ENCODE measurements at places on chromosomes 11 and 22.
A peak's percentile ranks its signal among the peaks of the same experiment; 100 is the strongest.

- no peak for DNase-seq
These were observed 32.9 kb downstream of the LIMK2 start for GRCh38 chr22:31244943-31245451.

GRCh38 chr11:69992943-69993694 is 85.0 kb upstream of the ANO1 start:
- no peak for DNase-seq

- DNase-seq: peak; percentile 68
These were observed 16.6 kb downstream of the IL10RA start for GRCh38 chr11:118002541-118003423.

DNA sequence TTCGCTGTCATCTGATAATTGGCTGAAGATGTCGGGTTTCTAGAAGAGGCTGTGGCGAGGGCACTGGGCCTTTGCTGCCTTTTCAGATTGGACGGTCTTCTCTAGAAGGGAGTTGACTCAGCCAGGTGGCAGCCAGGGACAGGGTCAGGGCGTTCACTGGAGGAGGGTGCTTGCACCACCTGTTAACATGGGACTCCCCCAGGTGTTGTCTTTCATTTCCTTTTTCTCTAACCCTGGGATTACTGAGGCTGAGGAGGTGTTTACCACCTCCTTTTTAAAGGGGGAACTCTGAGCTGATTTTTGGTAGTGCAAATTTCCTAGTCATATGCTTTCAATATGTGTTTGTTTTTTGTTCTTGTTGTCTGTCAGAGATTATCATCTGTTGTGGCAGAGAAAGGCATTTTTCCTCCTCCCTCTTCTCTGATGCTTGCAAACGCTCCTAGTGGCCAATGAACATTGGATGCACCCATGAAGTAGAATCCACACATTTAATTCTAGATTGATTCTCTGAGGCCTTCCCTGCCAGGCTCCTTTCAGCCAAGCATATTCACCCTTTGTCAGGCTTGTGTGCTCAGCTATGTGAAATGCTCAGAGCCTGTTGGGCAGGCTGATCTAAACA is 54.1 kb downstream of the LDLRAD3 start:
- no peak for DNase-seq

DNA sequence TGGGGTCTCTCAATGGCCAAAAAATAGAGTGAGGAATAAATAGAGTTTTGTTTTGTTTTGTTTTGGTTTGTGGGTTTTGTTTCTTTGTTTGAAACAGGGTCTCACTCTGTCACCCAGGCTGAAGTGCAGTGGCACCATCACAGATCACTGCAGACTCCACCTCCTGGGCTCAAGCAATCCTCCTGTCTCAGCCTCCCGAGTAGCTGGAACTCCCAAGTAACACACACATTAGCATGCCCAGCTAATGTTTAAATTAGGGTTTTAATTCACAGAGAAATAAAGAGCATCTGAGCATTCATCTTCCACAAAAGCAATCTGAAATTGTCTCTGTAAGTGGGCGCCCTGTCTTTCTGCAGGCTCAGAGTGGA is 9.2 kb upstream of the IFITM3 start:
- no peak for DNase-seq

- peak; percentile 52 for DNase-seq
These were observed 43.4 kb downstream of the CPT1A start for GRCh38 chr11:68798221-68798813.

GRCh38 chr11:132653237-132653636 is 879.1 kb downstream of the OPCML start:
- DNase-seq: no peak

DNA sequence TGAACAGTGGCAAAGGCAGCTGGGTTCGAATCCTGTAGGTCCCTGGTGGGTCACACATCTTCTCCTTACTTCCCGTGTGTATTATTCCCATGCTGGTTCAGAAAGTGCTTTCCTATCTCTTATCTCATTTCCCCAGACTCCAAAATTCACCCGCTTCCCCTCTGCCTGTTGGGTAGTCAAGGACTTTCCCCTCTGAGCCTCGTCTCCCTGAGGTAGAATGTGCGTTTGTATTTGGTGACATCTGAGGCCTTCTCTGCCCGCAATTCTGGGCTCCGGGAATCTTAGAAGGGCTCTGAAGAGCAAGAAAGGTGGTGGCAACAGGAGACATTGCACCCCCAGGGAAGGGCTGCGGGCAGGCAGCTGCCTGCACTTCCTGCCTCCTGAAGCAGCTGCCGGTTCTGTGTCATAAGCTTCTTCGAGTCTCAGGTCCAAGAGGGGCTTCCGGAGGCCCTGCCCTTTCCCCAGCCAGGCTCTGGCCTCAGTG is 5.9 kb downstream of the LRRC32 start:
- peak; percentile 68 for DNase-seq

GRCh38 chr11:111098091-111098490 is 147.4 kb upstream of the POU2AF2 start:
- DNase-seq: no peak

GRCh38 chr22:30704978-30705377 is 10.3 kb downstream of the OSBP2 start:
- no peak for DNase-seq

DNA sequence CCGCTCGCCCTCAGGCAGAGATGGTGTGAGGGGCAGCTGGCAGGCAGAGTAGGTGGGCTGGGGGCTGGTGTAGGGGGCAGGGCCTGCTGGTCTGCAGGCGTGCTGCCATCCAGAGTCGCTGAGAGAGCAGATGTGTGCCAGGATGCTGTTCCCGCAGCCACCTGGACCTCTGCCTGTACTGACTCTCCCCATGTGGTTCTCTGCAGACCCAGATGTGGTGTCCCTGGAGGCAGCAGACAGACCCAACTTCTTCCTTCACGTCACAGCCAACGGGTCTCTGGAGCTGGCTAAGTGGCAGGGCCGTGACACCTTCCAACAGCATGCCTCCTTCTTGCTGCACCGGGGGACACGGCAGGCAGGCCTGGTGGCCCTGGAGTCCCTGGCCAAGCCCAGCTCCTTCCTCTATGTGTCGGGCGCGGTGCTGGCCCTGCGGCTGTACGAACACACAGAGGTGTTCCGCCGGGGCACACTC is 58.6 kb downstream of the OTOG start:
- no peak for DNase-seq

DNA sequence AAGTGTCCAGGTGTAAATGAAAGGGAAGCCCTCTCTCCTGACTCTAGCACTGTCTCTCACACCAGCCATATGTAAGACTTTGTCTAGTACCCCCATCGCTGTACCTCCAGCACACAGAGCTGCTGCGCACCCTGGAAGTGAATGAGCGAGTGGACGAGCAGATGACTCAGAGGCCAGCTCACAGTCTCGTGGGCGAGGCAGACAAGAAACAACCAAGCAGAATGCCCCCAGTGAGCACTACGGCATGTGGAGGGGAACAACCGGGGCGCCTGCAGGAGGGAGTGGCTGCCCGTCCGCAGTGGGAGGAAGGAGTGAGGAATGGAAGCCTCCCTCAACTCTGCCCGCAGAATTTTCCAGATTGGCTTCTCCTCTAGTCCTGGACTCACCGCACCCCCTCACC is 46.4 kb downstream of the MCM5 start:
- no peak for DNase-seq

GRCh38 chr11:123073343-123074057 is 11.6 kb upstream of the HSPA8 start:
- DNase-seq: no peak

- DNase-seq: peak; percentile 40
These were observed 163.4 kb upstream of the NCAM1 start for GRCh38 chr11:112797648-112798293.

- DNase-seq: no peak
These were observed 2.2 kb upstream of the DDX10 start for GRCh38 chr11:108662700-108663099.

- no peak for DNase-seq
These were observed 27.6 kb downstream of the POU2AF1 start for GRCh38 chr11:111351374-111352055.

DNA sequence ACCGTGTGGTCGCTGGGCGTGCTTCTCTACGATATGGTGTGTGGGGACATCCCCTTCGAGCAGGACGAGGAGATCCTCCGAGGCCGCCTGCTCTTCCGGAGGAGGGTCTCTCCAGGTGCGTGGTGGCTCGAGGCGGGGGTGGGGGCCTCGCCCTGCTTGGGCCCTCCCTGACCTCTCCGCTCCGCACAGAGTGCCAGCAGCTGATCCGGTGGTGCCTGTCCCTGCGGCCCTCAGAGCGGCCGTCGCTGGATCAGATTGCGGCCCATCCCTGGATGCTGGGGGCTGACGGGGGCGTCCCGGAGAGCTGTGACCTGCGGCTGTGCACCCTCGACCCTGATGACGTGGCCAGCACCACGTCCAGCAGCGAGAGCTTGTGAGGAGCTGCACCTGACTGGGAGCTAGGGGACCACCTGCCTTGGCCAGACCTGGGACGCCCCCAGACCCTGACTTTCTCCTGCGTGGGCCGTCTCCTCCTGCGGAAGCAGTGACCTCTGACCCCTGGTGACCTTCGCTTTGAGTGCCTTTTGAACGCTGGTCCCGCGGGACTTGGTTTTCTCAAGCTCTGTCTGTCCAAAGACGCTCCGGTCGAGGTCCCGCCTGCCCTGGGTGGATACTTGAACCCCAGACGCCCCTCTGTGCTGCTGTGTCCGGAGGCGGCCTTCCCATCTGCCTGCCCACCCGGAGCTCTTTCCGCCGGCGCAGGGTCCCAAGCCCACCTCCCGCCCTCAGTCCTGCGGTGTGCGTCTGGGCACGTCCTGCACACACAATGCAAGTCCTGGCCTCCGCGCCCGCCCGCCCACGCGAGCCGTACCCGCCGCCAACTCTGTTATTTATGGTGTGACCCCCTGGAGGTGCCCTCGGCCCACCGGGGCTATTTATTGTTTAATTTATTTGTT is 2.4 kb downstream of the PIM3 start:
- DNase-seq: no peak

GRCh38 chr11:70095541-70096252 is 17.6 kb downstream of the ANO1 start:
- no peak for DNase-seq

DNA sequence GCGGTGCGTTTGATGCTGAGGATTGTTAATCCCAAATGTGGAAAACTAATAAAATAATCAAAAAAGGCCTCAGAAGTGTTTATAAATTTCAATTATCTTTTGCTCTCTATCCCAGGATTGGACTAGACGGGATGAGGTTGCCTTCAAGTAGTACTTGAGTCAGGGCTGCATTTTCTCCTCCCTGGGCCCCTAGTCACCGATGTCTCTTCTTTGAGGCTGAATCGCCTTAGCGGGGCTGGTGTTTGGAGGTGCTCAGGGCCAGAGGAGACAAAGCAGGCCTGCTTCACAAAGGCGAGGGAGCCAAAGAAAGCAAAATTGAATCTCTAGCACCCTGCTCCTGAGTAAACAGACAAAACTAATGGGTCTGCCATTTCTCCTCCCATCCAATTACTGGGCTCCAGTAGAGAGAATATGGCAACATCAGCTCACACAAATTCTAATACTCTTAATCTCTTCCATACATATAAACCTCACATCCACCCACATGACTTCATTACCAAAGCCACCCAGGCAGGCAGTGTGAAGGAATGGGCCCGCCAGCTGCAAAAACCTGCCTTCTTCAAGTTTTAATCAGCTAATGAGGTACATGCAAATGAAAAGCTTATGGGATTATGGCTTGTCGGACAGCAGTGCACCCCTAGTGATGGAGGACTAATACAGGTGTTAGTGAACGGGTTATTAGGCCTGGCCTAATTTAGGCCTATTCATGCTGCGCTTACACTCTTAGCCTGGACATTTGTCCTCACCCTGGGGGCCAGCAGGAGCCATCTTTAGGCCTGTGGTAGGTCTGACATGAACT is 52.7 kb upstream of the HTATIP2 start:
- no peak for DNase-seq

DNA sequence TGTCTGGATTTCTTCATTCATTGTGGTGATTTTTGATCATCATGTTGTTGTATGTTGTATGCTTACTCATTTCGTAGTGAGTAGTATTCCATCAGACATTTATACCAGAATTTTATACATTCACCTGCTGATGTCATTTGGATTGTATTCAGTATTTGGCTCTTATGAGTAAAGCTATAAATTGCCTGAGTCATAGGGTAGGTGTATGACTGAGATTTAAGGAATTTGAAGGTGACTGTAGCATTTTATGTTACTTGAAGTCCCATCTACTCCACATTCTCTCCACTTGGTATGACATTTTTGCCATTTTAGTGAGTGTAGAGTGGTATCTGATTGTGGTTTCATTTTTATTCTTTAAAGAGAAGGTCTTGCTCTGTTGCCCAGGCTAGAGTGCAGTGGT is 548.2 kb downstream of the TBC1D22A start:
- DNase-seq: no peak

- DNase-seq: peak; percentile 98
These were observed 5.4 kb downstream of the TRABD start for GRCh38 chr22:50190941-50191741.

DNA sequence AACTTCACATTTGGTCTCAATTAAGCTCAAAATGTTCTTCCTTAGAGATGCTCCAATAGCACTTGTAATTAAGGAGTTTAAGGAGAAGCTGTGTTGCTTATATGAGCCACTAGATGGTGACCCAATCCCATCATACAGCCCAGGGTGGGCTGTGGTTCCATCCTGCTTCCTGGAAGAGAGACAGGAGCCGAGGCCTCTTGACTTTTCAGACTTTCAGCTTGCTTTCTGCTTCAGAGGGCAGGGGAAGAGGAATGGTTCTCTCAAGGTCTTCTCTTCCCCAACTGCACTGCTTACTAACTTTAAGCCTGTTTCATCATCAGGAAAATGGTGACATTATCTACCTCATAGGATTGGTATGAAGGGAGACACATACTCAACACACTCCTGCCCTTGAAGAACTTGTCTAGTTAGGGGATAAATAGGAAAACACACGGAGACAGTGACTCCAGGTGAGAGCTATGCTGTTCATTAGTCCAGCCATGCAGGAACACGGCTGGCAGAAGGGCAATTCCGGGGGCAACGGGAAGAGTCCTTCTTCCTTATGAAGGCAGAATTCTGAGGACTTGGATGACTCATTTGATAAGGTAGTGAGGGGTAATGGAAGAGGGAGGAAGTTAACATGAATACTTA is 20.1 kb downstream of the TMEM218 start:
- peak; percentile 76 for DNase-seq

DNA sequence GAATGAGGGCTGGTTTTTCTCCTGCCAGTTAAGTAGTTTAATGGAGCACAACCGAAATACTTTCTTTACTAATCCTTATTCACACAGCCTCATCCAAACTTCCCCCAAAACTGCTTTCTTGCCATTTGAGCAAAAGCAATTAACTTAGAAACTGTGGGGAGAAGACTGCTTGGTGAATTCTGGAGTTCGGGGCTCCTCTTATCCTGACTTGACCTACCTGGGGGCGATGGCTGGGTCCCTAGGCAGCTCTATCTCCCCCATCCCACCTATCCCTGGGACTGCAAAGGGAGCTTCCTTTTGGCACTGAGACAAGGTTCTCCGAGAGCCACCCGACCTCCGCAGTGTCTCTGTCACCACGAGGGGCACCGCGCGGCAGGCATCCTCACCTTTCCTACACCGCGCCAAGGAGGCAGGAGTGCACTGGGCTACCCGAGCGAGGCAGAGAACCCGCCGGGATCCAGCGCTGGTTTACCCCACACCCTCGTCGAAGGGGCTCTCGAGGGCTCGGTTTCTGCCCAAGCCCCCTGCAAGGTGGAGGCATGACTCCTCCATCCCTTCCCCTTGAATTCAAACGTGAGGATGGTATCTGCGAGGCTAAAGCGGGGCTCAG is 759 bp downstream of the DESI1 start:
- DNase-seq: peak; percentile 34
